ENCODE measurements at places on chromosomes 16 and 17.

- DNase-seq, result no peak
These were observed 7.5 kb upstream of the DNAJA2 start for GRCh38 chr16:46980926-46981325.

DNA sequence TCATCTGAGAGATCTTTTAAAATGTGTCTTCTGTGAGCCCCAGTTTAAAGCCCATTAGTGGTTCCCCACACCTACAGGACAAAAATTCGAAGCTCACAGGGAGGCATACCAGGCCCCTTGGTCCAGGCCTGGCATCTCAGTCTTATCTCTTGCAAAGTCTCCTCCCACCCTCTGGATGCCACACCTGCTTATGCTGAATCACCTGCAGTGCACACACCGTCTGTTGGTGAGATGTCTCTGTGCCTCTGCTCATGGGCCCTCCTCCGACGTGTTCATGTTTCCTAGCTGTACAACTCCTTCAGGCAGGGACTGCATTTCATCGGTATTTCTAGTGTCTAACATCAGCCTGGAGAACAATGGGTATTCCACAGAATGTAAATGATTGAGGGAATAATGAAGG lies 41.6 kb downstream of the RNF157 start:
- no peak for DNase-seq

DNA sequence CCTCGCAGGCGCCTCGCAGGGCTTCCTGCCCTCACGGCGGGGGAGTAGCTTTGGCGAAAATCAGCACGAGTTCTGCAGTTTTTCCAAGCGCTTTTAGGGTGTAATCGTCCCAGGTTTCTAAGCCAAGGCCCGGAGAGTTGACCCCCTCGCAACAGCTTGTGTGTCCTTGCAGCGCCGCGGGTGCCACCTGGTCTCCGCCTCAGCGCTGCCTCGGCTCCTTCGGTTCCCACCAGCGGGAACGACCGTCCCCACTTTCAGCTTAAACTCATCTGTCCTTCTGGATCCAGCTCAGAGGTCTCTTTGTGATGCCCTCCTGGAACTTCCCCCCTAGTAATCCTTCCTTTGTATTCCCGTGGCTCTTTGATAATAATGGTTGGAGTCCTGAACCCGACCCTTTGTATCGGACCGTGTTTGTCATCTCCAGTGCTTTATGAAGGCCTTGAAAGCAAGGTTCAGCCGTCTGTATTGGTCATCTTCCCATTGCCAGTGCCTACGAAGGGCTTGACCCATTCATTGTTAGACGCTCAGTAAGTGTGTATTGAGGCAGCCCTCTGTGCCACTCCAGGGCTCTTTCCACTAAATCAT lies 858 bp upstream of the SMARCE1 start:
- DNase-seq, result no peak

GRCh38 chr17:8673612-8674011 lies 43.1 kb upstream of the MYH10 start:
- DNase-seq, result no peak

DNA sequence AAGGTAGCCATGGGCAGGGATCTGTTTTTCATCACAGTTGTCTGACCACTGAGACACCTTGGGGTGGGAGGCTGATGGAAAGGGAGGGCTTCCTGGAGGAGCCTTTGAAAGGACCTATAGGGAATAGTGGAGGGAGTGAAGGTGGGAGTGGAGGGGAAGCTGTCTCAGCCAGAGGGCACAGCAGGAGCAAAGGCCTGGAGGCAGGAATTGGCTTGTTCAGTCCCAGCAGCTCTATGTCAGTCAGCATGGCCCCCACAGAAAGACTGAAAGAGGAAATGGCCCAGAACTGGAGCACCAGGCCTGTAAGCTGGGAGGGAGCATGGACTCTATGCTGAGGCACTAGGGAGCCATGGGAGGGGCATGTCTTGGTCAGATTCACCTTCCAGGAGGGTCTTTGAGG lies 12.8 kb upstream of the CBFB start:
- DNase-seq, result no peak

GRCh38 chr17:44444735-44445105 lies 55.3 kb upstream of the ITGA2B start:
- DNase-seq, result no peak

DNA sequence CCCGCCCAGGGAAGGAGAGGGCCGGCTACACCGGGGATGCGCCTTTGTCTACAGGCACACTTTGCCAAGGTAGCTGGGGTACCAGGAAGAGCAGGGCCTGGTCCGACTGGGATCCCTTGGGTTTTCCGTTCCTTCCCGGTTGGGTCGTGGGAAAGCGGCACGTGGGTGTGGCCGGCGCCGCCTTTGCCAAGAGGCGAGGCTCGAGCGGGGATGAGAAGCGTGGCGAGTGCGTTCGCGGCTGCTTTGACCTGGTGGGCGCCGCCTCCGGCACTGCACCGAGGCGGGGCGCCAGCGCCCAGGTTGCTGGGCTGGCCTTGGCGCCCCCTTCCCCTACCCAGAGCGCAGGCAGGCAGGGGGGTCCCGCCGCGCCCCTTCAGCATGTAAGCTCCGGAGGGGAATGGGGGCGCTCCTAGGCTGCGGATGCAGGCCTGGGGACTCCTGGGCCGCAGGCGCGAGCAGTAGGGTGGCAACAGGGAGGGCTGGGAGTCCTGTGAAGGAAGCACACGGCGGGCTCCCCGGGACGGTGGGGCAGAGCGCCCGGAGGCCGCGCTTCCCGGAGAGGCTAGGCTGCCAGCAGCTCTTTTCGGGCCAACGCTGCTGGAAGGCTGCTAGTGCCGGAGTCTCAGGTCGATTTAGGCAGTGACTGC lies 2.0 kb downstream of the HAS3 start:
- no peak for DNase-seq

- DNase-seq, result no peak
These were observed 36.0 kb upstream of the MLKL start for GRCh38 chr16:74736531-74737157.

DNA sequence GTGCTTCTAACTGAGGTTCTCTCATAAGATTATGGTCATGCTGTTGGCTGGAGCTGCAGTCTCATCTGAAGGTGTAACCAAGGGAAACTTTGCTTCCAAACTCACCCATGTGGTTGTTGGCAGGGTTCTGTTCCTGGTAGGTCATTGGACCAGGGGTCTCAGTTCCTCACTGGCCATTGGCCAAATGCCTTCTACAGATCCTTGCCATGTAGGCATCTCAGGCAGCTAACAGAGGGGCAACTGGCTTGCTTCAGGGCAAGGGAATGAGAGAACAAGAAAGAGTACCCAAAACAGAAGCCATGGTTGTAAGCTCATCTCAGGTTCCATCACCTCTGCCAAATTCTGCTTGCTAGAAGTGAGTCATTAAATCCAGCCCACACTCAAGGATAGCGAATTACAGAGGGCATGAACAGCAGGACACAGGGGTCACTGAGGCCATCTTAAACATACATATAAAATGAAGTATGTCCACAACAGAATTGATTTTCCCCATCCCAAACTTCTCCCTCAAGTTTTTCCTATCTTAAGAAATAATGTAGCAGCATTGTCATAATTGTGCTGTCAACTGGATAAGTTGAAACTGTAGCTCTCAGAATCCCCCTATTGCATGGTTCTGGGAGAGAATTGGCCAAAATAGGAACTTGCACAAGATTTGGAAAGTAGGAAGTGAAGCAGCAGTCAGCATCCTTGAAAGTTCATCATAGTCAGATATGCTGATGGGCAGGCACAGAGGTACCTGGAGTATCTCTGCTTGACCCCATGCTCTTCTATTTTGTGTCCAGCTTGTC lies 42.4 kb upstream of the CES5A start:
- no peak for DNase-seq

GRCh38 chr16:2824626-2825025 lies 5.5 kb upstream of the ZG16B start:
- DNase-seq, result no peak

DNA sequence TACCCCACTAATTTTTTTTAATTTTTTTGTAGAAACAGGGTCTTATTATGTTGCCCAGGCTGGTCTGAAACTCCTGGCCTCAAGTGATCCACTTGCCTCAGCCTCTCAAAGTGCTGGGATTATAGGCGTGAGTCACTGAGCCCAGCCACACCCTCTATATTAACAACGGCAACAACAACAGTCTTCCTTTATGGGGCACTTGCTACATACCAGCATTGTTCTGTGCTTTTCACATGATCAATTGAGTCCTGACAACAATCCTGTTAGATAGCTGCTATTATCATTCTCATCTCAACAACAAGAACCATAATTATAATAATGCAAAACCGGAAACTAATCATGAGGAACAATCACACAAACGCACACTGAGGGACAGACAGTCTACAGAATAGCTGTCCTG lies 12.6 kb upstream of the ARL5C start:
- no peak for DNase-seq

DNA sequence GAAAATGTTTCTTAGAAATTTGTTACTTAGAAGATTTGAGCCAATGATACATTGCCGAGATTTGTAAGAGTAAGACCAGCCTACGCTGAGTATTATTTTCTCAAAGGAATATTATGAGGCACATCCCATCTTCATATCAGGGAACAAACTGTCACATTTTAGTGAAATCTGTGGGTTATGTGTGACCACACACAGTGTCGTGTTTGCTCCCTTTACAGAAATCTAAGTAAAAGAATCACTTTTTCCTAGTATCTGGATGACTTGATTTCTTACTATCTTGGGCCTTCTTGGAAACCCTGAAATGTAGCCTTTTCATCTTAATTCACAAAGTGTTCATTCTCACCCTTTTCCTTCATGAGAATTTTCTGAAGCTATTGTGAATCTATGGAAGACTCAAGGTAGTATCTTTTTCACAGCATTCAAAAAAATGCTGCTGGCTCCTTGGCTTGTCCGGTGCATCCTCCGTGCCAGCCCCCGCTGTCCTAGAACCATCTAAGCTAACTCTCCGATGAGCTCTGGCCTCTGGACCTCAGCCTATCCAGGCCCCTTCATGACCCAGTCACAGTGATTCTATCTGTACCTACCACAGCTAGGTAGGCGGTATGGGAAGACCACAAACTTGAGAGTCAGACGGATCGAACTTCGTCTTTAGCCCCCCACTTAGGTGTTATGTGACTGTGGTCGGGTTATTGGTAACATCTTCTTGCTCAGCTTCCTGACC lies 524.3 kb downstream of the MAF start:
- DNase-seq, result no peak

All from GM10248 (cell line).